ENCODE measurements at places on chromosomes 11 and 22. TPM values are rescaled to one million over a fixed set of nuclear protein-coding genes. Genes with fewer than 3 reads are reported as not detected.
A peak's percentile ranks its signal among the peaks of the same experiment; 100 is the strongest.

LDHAL6A gene
- total RNA-seq, result not detected

C11orf52 gene
- total RNA-seq, result 6.2 TPM

DRAP1 gene
- 106 TPM for total RNA-seq

MUC5AC gene
- 145 TPM for total RNA-seq

MADD gene
- total RNA-seq, result 42.9 TPM

RRP8 gene
- 17.4 TPM for total RNA-seq

VPREB1 gene
- total RNA-seq, result not detected

APOBEC3G gene
- total RNA-seq, result 16.1 TPM

GRCh38 chr11:77580712-77581337 lies 8.9 kb upstream of the AQP11 start:
- no peak for DNase-seq

DNA sequence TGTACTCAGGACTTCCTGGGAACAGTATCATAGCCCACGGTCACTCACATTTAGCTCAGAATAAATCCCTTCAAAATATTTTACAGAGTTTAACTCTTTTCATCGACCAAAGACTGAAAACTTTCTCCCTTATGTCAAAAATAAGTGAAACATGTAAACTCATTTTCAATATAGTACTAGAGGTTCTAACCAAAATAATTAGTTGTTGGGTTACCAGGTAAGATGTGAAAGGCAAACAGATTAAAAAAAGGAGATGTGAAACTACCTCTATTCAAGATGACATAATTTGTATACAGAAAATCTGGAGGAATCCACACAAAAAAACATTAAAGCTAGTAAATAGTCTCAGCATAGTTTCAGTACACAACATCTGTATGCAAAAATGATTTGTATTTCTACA lies 20.3 kb downstream of the XKR3 start:
- no peak for DNase-seq

DNA sequence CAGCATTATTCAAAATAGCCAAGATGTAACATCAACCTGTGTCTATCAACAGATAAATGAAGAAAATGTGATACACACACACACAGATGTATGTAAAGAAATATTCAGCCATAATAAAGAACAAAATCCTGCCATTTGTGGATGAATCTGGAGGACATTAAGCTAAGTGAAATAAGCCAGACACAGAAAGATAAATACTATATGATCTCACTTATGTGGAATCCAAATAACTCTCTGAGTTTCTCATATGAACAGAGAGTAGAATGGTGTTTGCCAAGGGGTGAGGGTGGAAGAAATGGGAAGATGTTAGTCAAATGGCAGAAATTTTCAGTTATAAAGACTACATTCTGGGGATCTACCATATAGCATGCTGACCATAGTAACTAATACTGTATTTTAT lies 224.2 kb downstream of the GUCY1A2 start:
- no peak for DNase-seq

DNA sequence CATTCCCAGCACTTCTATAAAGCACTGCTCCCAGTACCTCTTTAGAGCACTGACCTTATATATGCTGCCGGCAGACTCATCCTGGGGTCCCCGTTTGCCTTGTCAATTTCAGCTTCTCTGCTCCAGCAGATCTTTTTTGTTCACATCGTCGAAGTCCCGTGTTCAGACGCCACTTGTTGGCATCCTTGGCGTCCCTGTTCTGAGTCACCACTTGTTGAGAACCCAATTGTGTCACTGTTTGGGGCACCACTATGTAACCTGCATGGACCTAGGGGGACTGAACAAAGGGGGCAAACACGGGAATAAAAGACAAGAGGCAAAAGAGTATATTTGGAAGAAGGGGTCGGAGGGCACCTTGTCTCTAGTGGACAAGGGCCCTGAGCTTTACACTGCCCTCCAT lies 25.5 kb downstream of the OR10A6 start:
- no peak for DNase-seq

- DNase-seq, result no peak
Observed at GRCh38 chr22:30308518-30309230, 18.1 kb downstream of the TBC1D10A start.

DNA sequence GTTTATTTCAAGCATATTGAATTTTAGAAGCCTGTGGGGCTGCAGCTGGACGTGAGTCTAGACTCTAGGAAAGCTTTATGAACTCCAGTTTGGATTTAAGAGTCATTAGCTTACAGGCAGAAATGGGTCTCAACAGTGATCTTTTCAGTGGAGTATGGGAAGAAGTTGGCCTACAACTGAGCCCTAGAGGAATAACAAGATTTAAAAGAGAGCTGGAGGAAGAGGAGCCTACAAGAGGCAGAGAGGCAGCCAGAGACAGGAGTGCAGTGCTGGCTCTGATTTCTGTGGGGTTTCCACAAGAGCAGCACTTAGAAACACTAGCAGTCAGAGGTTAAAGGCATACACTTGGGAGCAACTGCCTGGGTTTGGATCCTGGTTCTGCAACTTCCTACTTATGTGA lies 17.9 kb downstream of the APOL5 start:
- no peak for DNase-seq

GRCh38 chr11:87358461-87358860 lies 320.7 kb downstream of the TMEM135 start:
- no peak for DNase-seq

DNA sequence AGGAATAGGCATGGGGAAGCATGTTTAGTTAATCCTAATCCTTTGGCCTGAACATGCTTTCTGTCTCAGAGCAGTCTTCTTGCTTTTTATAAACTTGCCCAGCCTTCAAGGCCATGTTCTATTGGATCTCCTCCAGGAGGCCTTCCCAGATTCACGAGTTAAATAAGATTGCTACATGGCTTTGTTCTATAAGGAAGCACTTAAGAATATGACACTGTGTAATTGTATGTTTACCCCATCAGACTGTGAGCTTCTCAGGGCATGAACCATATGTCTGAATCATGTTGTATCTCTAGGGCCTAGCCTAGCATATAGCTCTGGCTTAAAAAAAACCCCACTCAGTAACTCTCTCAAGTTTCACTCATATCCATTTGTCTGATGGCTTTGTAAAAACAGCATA lies 26.4 kb upstream of the UCP3 start:
- no peak for DNase-seq

- DNase-seq, result peak; percentile 6
Observed at GRCh38 chr11:8867931-8868631, 42.9 kb upstream of the AKIP1 start.

DNA sequence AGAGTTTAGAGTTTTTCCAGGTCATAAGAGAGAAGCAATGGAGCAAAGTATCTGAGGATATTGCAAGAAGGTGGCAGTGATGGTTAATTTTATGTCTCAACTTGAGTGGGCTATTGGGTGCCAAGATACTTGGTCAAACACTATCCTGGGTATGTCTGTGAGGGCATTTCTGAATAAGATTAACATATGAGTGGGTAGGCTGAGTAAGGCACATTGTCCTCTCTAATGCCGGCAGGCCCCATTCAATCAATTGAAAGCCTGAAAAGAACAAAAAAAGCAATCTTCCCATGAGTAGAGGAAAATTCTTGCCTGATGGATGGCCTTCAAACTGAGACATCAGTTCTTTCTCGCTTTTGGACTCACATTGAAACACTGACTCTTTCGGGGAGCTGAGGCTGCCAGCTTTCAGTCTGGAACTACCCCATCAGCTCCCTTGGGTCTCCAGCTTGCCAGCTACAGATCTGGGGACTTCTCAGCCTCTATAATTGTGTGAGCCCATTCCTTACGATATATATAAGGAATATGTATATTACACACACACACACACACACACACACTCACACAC lies 228.8 kb downstream of the BUD13 start:
- no peak for DNase-seq

GRCh38 chr11:2923446-2924375 lies 5.5 kb downstream of the PHLDA2 start:
- no peak for DNase-seq

- DNase-seq, result no peak
Observed at GRCh38 chr11:134752964-134753770, 341.1 kb upstream of the B3GAT1 start.

DNA sequence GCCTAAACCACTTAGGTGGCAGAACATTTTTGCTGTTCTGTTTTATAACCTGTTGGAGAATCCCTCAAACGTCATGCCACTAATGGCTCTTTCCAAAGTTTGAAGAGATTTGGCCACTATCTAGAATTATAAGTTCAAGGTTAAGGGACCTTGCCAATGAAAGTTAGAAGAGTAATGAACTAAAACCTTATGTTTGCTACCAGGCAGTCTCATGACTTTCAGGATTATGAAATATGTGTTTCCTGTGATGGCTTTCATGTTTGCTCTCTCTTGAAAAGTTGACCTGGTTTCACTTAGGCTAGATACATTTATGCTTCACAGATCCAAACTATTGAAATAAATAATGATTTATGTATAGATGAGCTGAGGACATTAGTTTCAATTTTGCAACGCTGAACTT lies 340.0 kb downstream of the LRRC4C start:
- DNase-seq, result no peak

GRCh38 chr11:36019005-36019596 lies 75.2 kb downstream of the LDLRAD3 start:
- no peak for DNase-seq

GRCh38 chr22:35191412-35191811 lies 65.9 kb upstream of the HMGXB4 start:
- DNase-seq, result no peak

GRCh38 chr11:65778901-65779668 lies 1.7 kb downstream of the AP5B1 start:
- no peak for DNase-seq

DNA sequence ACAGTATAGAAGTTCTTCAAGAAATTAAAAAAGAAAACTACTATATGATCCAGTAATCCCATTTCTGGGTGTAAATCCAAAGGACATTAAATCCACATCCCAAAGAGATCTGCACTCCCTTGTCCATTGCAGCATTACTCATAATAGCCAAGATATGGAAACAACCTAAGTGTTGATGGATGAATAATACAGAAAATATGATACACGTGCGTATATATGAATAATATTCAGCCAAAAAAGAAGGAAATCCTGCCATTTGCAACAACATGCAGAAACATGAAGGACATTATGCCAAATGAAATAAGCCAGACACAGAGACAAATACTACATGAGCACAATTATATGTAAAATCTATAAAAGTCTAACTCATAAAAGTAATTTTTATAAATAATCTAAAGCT lies 306.3 kb upstream of the ANO3 start:
- no peak for DNase-seq

All from Calu3 (cell line).